Suppressor macrophage treated with lipopolysaccharide for 4 hours (primary cell): ENCODE measurements at places on chromosomes 16 and 17.

DNA sequence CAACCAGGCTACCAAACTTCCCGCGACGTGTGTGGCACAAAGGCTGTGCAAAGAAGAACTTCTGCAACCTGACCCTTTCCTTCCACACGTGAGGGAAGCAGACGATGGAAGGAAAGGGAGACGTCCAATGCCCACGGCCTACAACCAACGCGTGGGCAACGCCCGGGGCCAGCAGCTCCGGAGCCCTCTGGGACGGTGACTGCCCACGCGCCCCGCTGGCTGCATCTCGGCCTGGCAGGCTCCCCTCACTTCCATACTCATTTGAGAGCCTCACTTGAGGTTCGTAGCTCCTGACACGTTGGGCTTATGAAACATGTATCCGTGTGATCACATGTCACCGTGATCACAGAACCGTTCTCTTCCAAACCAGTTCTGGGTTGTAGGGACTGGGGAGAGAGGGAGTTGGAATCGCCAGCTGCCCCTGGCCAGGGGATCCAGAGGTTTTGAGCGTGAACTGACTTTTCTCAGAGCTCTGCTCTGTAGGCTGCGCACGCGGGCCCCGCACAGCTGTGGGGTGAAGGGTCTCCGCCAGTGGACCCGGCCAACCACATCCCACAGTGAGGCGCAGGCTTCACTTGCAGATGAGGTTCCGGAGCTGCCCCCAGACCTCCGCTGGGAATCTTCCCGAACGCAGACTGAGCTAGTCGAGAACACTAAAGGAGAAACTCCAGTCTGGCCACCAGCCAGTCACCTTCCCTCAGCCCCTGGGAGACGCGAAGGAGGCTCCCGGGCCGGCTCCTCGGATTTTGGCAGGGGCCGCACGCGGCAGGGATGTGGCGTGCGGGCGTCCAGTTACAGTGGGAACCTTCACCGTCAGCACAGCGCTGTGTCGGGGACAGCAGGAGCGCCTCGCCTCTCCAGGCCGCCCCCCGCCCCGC, 1.0 kb downstream of the LMF1 start:
- no peak for DNase-seq

DNA sequence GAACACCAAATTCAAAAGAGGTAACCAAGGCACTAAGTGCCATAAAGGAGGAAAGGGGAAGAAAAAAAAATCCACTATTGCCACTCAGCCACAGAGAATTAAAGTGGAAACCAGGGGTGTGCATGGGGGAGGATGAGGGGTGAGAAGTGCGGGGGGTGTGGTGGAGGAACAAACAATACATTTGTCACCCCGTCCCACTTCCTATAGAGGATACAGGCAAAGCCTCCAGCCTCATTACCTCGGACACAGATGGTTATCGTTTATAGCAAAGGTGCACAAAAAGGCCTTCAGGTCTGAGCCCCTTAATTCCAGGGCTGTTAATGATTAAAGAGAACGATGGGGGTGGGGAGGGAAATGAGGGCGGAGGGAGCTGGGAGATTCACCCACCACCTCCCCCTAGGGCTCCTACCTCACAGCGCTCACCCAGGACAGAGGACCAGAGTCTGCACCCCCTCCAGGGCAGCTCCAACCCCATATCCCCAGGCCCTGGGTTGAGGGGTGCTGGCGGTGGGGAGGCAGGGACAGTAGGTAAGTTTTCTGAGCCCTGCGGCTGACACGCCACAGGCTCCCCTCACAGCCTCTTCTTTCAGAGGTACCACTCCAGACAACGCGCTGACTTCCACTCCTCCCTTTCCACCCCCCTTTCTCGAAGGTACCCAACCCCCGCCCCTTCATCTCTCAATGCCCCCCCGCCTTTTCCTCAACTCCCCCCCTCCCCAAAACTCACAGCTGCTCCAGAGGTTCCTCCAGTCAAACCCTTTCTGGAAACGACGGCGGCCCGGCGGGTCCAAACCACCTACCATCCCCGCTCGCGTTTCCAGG, 470 bp downstream of the DCUN1D3 start:
- no peak for DNase-seq

- DNase-seq = no peak
Observed at GRCh38 chr16:27726621-27727261, 176.8 kb downstream of the KATNIP start.

- peak; percentile 42 for DNase-seq
Observed at GRCh38 chr17:75181608-75182318, 996 bp downstream of the SUMO2 start.

DNA sequence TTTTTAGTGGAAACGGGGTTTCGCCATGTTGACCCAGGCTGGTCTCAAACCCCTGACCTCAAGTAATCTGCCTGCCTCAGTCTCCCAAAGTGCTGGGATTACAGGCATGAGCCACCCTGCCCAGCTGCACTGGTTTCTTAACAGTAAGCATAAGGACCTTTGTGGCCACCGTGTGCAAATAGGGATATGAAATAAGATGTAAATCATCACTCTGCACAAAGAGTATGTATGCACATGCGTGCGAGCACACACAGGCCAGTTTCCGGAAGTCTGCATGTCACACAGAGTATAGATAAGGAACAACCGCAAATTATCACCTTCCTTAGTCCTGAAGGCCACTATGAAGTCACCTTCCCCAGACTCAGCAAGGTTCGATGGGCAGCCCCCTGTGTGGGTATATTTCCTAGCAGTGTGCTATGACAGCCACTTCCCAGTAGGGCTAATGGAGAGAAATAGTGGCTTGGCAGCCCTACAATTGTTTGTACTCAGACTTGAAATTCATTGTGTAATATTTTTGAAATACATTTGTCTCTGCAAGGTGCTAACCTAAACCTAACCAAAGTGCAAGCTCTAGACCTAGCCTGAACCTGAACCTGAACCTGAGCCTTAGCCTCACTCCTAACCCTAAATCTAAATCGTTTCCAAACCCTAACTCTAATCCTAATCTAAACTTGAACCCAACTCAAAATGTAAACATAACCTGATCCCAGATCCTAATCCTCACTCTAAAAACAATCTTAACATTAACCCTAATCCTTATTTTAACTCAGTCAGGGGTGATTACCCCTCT, 48.4 kb upstream of the SKAP1 start:
- no peak for DNase-seq

- DNase-seq = no peak
Observed at GRCh38 chr16:11020792-11021551, 76.6 kb downstream of the CLEC16A start.

DNA sequence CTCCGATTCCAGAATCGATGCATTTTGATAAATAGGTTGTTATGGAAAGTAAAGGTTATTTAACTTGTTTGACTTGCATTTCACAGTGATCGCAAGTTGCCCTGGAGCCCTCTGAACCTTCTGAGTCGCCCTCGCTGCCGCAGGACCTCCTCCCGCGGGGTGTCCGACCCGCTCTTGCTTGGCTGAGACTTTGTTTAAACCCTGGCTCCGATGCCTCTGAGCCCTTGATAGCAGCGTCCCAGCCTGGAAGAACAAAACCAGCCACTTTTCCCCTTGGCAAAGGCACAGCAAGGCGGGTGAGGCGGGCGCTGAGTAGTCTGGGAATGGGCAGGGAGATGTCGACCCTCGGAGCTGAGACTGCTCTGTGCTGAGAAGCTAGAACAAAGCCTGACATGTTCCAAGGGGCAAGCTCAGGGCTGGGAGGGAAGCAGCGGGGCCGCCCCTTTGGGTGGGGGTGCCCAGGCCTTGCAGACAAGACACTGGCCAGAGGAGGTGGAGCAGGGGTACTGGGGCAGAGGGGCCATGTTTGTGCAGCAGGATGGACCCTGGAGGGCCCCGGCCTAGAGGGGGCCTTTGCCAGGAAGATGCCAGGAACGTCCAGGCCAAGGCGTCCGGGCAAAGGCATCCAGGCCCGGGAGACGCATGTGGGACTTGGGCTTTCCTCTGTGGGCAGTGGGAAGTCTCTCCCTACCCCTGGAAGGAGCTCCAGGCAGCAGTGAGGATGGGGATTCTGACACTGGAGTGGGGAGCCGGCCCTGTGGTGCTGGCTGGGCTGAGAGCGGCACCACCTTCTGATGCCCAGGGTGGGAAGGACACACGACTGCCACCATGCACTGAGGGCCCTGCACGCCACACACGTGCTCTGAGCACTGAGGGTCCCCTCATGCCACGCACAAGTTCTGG, 30.3 kb upstream of the CDH15 start:
- no peak for DNase-seq

DNA sequence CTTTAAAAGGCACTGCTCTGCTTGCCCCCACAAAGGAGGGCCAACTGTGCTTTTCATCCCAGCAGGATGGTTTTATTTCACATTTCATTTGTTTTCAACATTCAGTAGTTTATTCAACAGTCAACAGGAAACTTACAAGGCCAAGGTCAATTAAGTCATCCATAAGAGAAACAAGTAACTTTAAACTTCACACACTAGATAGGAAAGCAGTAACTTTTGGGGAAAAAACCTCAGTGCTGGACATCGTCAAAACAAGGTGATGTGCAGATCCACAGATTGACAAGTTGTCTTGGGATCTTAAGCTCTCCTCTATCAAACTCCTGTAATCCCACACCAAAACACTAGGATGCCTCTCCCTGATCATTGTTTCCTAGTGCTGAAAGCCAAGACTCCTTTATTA, 18.5 kb downstream of the NFE2L1 start:
- DNase-seq = no peak

DNA sequence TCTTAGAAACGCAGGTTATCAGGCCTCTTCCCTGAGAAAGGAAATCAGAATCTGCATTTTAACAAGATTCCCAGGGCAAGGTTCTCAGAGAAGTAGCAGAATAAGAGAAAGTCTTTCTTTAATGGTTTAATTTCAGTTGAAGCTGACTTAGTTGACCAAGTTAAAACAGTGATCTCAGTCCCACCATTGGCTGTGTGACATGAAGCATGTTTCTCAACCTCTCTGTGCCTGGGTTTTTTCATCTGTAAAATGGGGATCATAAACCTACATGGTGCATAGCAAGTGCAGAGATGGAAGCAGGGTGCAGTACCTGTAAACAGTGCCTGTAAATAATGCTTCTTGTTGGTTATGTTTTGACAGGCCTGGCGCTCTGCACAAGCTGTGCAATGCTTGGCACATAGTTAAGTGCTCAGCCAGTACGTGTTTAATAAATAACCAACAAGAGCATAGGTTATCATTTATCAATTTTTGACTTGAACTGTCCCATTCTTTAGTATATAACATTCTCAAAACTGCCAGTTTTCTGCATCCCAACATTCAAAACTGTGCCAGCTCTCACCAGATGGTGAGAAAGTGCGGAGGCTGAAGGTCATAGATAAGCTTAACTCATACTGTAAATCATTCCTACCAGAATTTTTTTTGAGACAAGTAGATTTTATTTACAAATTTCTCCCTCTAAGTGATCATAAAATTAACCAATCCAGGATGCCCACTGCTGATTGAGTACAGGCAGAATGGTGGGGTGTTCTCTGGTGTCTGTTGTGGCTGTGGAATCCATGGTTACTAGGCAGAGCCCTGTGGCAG, 6.9 kb downstream of the C17orf67 start:
- no peak for DNase-seq

- peak; percentile 87 for DNase-seq
Observed at GRCh38 chr17:40303009-40303657, 5.8 kb upstream of the RARA start.

DNA sequence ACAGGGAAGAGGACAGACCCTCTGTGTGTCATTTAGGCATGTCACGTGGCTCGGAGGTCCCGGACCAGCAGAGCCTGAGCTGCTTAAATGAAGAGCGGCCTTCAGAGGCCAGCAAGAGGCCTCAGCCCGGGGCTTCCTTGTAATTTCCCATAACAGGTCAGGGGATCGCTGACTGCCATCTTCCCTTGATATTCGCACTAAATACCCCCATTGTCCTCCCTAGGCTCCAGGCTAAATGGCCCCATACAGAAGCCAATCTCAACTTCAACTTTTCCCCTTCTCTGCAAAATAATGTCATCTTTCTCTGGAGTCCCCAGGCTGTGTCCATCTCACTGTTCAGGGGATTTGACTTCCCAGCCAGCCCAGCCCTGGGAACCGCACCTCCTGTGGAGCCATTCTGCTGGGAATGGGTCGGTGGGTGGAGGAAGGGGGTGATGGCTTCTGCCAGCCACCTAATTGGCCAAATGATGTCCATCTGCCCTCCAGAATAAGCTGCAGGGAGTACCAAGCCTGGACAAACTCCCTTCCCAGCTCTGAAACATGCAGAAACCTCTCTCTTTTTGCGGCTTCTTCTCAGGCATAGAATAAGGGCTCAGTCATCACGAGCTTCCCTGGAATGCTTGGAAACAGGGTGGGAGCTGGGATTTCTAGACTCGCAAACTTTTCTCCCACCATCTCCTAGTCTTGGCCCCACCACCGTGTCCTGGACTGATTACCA, 129.9 kb downstream of the SDK2 start:
- DNase-seq = no peak

- DNase-seq = no peak
Observed at GRCh38 chr17:44541884-44542581, 15.3 kb upstream of the FZD2 start.

DNA sequence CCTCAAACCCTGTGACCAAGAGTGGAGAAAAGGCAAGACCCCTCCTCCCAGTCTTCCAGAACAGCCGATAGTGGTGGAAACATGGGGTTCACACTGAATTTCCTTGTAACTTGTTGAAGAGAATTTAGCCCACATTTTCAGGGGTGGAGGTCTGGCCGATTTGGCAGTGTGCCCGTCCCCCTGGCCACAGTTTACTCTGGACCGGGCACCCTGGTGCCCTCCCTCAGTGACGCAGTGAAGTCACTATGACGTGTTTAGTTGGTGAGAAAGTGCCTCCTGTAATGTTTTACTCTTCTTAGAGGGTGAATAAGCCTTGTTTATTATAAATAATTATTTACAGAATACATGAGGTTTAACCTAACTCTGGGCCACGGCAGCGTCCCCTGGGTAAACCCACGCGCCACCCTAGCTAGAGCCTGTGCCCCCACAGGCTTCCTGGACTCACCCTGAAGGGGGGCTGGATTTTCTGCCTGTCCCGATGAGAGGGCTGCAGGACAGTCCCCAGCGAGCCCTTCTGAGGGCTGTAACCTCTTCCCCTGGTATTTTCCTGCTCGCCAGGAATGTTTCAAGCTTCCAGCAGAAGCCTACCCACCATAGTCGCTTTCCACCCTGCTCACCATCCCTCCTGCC, 316.9 kb downstream of the SEC14L1 start:
- DNase-seq = no peak

- no peak for DNase-seq
Observed at GRCh38 chr17:21318439-21318838, 33.9 kb downstream of the MAP2K3 start.

DNA sequence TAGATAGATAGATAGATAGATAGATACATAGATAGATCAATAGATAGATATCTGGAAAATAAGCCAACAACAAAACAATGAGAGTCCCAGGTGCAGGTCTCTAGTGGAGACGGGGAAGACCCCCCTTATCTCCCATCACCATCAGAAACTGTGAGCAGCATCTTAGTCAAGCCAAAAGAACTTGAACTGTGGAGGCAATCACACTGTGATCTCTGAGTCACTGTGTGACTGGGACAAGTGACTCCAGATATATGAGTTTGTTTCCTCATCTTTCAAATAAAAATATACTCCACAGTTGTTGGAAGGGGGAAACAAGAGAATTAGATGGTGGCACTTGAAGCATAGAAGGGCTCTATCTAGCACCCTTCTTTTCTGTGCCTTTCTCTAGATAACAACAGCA, 42.1 kb downstream of the NOG start:
- DNase-seq = no peak

- DNase-seq = no peak
Observed at GRCh38 chr17:44653954-44654353, 2.3 kb upstream of the MEIOC start.

- DNase-seq = no peak
Observed at GRCh38 chr16:66412182-66412581, 14.9 kb upstream of the BEAN1 start.

GRCh38 chr16:27316038-27316680, 2.4 kb downstream of the IL4R start:
- DNase-seq = no peak
